ENCODE measurements at places on chromosomes 2 and 18.

- DNase-seq, result no peak
Measured at GRCh38 chr2:172096626-172097547, 5.8 kb downstream of the DLX2 start.

DNA sequence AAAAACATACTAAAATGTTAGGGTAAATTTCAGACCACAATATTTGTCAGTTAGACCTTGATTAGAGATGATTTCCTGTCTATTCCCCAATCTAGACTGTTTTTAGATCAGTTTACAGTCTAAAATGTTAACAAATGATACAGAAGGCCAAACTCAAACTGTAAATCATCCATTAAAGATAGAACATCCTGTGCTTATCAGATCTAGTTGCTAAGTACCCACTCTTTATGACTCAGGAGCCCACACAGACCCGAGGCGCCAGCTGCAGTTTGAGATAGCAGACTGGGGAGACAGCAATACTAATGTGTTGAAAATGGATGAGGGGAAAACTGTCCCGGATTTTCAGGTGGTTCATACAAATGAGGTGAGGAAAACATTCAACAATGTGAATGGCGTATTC, 113.3 kb downstream of the SCG2 start:
- DNase-seq, result no peak

DNA sequence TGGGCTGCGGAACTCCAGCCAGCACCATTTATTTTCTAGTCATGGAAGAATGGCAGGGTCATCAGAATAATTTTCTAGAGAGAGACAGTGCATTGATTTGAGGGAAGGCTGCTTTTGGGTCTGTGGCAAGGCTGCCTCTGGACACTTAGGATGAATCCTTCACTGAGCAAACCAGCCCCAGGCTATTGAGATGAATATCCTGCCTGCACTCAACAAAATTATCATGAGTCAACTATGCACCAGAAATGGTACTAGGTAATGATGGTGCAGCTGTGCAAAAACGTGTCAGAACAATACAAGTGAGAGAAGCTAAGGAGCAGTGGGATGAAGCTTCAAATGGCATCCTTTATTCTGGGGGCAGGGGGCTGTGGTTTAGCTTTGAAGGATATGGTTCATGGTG, 115.8 kb downstream of the SPHKAP start:
- no peak for DNase-seq

GRCh38 chr18:76538846-76539245, 43.8 kb upstream of the ZNF516 start:
- DNase-seq, result no peak

DNA sequence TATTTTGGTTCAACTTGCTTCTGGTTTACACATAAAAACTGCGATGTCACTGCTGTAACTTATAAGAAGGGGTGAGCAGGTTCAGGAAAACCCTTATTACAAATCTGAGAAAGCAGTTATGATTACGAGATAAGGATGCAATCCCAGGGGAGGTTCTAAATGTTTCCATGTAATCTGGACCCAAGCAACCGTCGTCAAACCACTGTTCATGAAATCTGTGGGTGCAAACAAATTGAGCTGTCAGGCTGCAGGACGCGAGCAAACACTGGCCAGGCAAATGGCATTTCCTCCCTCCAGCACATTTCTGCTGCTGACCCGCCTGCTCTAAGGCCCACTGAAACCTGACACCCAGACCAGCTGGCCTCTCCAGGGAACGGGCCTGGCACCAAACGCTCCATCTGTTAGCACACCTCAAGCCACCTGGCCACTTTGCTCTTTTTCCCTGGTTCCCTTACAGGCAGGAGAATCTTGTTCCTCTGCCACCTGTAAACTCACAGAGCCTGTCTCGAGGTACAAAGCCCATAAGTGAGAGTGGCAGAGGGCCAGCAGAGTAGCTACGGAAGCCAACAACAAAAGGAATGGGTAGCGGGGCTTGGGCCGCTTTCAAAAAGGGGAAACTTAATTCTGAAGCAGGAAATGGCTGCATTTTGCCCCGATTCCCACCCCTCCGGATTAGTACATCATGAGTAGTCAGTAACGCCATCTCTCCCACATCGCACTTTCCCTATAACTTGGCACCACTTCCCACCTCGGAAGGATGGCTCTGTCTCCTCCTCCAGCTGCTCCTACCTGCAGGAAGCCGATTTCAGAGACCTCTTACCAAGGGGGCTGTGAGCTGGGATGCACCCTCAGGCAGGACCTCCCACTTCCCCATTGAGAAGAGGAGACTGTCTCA, 26.5 kb downstream of the CRACDL start:
- no peak for DNase-seq

DNA sequence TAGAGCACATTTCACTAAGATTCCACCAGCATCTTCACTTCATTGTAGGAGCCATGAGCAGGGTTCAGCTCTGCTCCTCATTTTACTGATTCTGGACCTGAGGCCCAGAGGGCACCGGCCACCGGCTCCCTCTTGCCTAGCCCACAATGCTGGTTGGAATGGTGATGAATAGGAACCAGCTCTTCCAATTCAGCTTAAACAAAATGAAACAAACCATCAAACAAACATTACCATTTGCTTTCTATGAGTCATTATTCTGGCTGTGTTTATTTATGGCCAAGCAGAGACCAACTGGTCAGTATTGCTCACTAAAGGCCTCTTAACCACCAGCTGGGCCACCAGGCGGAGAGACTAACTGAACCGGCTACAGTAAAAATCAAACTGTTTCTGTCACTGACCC, 176.7 kb downstream of the MTX2 start:
- DNase-seq, result no peak

DNA sequence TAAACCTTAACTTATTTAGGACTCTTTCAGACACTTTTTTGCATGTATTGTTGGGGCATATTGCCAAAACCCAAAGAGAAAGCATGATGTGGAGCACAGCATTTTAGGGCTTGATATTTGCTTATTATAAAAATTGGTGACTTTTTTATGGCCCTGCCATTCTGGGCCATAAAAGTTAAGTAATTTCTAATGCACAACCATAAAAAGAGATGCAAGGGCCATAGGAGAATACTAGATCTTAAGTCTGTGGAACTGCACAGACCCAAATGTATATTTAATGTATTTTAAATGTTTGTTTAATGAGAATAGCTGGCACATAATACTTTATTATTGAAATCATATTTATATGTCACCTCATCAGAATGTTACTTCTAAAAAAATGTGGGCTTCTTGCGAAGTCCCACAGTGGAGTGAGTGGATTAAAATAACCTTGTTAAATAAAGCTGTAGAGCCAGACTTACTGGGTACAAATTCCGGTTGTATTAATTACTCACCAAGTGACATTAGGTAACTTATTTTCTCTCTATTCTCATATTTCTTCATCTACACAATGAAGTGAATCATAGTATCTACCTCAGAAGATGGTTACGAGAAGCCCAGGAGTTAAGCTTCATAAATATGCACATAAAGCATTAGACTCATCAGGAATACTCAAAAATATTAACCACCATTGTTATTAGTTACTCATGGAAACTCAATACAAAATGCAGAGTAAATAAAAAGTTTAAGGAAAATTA, 52.2 kb downstream of the HNMT start:
- DNase-seq, result no peak

GRCh38 chr2:31233231-31233630, 721 bp upstream of the EHD3 start:
- DNase-seq, result no peak

GRCh38 chr2:192139813-192140212, 54.9 kb downstream of the TMEFF2 start:
- no peak for DNase-seq
